ENCODE measurements at places on chromosomes 12 and 14. TPM values are rescaled to one million over a fixed set of nuclear protein-coding genes. Genes with fewer than 3 reads are reported as not detected.

Gene ZNF140
- 19.6 TPM for total RNA-seq

GRCh38 chr12:92915365-92915764 is 13.7 kb downstream of the EEA1 start:
- DNase-seq = no peak

DNA sequence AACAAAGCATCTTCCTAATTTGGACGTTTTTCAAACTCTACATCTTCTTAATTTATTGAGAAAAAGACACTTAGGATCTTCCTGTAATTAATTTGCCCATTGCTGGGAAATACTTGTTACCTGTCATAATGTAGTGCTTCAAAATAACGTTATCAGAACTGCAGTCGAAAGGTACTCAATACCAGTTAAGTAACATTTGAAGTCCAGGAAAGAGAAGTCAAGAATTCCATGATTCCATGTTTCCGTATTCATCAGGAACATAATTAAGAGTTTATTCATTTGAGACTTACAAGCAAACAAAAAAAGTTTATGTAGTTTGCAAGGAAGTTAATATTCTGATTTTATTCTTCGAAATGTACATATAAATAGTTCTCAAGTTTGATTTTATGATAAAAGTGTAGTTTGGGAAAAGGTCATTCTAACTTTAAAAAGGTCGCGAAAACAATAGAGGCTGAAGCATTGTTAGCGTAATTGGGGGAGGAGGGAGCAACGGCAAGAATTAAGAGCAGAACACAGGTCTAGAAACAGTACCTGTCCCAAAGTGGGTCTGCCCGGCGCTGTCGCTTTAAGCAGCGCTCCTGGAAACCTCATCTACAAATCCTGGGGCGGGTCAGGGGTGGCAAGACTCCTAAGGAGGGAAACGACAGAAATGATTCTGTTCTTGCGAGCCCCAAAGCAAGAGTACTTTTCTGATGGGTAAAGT is 1.2 kb upstream of the KCNMB4 start:
- no peak for DNase-seq

- no peak for DNase-seq
Measured at GRCh38 chr14:70108419-70108818, 80.3 kb downstream of the SLC8A3 start.

Gene ACVRL1
- total RNA-seq = 4.7 TPM

Gene UNC79
- total RNA-seq = 0.14 TPM

DNA sequence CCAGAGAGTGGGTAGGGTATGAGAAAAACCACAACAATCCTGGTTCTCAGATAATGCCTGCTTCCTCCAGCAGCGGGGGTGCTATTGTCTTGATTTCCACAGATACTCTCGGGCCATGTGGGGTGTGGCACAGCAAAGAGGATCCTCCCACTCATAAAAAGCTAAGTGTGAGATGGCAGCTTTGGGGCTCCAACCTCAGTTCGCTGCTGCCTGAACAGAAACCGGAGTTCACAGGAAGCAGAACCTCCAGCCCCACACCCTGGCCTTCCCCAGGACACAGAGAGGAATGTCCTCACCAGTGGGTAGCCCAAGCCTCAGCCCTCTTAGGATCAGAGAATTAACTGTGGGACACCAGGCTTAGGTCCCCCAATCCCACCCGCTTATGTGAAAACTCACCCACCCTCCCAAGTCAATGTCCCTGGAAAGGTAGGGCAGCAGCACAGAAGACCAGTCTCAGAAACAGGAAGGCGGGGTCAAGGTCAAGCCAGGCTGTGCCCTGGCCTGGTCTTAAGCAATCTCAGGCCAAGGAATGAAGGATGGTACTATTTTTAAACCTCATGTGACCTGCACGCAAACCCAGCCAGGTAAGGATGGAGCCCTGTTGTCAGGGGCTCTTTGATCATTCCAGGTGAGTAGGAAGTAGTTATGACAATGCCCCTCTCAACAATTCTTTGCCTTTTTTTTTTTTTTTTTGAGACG is 9.0 kb downstream of the KCTD10 start:
- DNase-seq = no peak
